ENCODE measurements at places on chromosomes 4 and X.

DNA sequence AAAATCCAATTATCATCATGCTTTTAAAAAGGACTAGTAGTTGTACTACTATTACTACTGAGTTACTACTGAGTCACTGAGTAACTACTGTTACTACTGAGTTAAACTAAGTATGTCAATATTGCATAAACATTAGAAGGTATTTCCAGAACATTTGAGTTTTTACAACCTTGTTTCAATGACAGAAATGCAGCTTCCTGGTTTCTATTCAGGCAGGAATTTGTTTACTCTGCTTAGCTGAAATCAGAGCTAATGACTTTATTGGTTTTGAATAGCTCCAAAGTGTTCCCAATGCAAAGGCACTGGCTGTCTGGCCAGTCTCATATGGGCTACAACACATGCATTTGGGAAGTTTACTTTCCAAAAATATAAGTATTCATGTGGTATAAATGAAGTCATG, 12.0 kb downstream of the RPS6KA6 start:
- ATAC-seq = no peak

- peak; percentile 57 for ATAC-seq
Observed at GRCh38 chr4:124631760-124632159, 80.8 kb downstream of the ANKRD50 start.

DNA sequence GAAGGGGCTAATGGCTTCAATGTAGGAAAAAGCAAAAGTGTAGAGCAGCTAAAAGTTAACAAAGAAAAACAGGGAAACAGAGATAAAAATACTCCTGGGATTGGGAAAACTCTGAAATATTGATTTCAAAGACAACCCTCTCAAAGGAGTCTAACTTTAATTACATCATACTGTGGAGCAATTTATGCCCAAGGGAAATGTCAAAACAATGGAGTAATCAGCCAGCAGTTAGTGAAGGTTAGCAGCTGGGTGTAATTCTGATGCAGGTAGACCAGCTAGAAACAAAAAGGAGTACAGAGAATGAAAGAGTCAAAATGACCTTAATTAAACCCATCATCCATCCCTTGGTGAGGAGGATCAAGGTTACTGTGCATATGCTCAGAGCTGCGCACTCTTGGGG, 169.0 kb downstream of the ADAM29 start:
- no peak for ATAC-seq

- no peak for ATAC-seq
Observed at GRCh38 chrX:18534949-18535348, 109.5 kb downstream of the CDKL5 start.

DNA sequence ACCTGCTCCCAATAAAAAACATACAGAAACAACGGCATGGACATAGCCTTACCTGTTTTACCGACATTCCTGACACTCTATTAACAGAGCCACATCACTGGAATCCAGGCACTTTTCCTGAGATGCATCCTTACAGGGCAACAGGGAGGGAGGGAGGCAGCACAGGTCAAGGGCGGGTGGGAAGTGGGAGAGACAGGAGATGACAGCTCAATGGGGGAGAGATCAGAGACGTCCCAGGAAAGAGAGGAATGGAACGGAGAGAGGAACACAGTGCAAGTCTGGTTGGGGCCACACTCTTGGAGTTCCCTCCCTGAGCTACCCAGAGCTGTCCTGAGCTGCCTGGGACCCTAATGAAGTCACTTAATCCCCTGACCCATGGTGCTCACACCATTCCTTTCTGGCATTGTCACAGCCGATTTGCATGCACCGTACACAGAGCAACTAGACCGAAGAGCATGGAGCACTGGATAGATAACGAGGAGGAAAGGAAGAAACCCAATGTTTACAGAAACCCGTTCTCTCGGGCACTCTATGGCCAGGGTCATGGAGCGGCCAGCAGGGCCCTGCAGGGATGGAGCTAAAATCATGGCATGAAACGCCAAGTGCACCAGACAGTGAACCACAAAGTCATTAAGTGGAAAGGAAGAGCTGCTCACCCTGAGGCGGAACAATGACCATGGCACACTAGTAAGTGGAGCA, 93.1 kb downstream of the NSUN7 start:
- no peak for ATAC-seq

DNA sequence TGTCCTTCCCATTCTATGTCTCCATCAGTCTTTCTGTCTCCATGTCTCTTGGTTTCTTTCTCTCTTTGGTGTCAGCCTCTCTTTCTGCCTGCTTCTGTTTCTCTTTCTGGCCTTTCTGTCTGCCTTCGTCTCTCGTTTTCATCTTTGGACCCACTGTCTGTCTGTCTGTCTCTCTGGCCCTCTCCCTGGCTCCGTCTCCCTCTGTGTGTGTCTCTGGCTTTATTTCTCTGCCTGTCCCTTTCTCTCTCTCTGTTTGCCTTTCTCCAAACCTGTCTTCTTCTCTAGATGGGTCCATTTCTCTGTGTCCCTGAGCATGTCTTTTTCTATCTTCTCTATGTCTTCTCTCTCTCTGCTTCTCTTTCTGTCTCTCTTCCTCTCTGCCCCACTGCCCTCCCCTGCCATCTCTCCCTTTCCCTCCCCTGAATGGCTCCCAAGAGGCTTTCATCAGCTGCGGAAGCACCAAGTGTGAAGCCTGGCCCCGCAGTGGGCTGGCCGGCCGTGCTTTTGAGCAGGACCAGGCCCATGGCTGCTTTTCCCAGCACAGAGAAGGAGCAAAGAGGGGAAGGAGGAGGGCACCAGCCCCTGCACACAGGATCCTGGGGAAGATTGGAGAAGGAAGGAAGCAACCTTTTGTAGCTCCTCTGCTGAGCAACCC, 57.4 kb downstream of the PJA1 start:
- ATAC-seq = no peak

DNA sequence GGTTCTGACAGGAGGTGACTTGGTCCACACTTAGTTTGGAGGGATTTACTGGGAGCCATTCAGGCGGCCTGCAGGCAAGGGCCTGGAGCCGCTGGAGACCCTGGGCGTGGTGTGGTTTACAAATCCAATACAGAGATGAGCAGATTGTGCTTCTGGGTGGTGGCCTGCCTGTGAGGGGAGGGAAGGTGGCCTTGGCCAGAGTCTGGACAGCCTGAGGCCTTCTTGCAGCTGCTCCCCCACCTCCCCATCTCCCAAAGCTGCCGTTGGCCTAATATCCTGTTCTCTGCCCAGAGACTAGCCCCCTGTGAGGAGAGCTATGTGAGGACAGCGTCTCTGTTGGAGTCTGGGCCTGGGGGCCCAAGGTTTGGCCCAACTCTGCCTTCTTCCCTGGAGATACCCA, 163.9 kb upstream of the MAMLD1 start:
- no peak for ATAC-seq

- ATAC-seq = no peak
Observed at GRCh38 chrX:104419211-104419610, 146.8 kb upstream of the IL1RAPL2 start.

DNA sequence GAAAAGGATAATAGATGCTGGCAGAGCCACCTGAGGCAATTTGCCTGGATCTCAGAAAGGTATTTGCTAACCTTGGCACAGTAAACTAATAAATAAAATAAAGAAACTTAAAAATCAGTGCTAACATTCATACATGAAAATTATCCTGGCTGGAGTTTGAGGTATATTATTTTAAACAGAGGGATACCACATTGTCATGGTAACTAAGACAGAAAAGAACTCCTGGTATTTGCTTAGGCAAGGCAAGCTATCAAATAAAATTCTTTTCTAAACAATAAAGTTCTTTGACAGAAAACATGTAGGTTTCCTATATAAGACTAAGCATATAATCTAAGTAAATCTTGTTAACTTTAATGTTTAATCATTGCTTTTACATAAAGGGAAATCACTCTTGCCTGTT, 218.8 kb downstream of the MAGEB17 start:
- ATAC-seq = no peak

GRCh38 chrX:36436361-36436760, 516.8 kb downstream of the CFAP47 start:
- ATAC-seq = no peak

DNA sequence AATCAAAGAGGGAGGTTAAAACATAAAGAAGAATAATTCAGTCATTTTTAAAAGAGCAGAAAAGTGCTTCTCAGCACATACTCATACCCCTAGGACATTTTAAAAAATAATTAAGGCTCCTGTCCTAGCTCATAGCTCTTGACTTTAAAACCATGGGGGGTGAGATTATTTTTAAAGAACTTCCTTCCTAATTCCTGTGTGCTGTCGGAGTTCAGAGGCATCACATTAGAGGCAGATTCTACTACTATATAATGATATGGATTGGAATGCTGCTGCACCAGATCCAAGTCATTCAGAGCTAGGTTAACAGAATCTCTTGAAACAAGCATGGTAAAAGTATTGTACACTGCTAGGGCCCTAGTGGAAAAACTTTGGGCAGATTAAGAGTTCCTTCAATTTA, 456.5 kb upstream of the ADGRL3 start:
- ATAC-seq = no peak

GRCh38 chrX:56764153-56764974, 35.3 kb downstream of the NBDY start:
- ATAC-seq = peak; percentile 59

- peak; percentile 72 for ATAC-seq
Observed at GRCh38 chrX:136182414-136182813, 35.1 kb downstream of the FHL1 start.

DNA sequence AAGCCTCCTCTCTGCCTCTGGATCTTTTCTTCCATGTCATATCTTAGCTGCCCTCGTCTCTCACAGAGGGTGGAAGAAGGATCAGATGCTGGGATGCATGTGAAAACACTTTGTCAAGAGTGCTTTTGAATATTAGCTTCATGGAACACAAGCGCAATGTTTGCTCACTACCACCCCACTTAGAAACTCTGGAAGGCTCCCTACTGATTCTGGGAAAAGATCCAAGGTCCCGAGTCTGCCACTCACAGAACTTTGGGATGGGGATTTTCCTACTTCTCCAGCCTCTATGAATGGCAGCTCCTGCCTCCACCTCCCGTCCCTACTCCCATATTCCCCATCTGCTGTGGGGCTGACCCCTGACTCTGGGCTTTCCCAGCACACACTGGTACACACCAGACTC, 40.2 kb upstream of the CRMP1 start:
- no peak for ATAC-seq

DNA sequence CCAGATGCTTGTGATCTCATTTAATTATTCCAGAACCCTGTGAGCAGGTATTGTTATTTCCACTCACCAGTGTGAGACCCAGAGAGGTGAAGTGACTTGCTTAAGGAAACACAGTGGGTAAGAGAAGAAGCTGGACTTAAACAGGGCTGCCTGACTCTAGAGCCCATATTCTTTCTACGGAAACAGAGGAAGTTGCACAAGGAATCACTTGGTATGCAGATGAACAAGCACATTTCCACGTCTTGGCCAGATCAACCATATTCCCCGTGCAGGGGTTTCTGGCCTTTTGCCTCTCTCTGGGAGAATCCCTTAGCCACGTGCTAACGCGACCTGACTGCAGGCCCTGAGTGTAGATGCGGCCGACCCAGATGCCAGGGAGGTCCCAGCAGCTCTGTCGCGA, 195.5 kb upstream of the ATP6AP2 start:
- ATAC-seq = no peak

Measured in gastroesophageal sphincter (tissue), 4 donors.